ENCODE measurements at places on chromosomes 16 and 17. TPM values are rescaled to one million over a fixed set of nuclear protein-coding genes. Genes with fewer than 3 reads are reported as not detected.

GRCh38 chr16:29310852-29311314, 95.6 kb downstream of the NPIPB11 start:
- no peaks in the 10 kb centered on the region for H3K27me3 ChIP-seq
- peak overlapping the region; percentile 44 for H3K27ac ChIP-seq
- no peak for DNase-seq
- H3K36me3 ChIP-seq, result peaks cover 7% of the 10 kb centered on the region

DNA sequence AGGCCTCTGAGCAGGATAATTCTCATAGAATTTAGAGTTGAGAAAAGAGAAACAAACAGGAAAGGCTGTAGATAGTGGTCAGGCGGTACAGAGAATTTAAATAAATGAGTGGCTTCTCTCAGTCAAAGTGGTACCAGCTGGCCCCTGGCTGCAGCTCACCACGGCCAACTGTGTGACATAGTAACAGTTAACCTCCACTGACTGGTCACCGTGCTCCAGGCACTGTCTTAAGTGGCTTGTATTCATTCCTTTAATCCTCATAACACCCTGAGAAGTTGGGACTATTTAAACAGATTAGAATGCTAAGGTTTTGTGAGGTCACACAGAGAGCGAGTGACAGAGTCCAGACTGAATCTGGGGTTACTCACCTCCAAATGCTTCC, 108.9 kb downstream of the GNAO1 start:
- no peak overlapping the region for H3K4me3 ChIP-seq
- H3K36me3 ChIP-seq, result no peaks in the 10 kb centered on the region
- peaks cover 34% of the 10 kb centered on the region for H3K4me1 ChIP-seq
- H3K27ac ChIP-seq, result no peak overlapping the region

GRCh38 chr16:65523283-65523944, 401.6 kb upstream of the CDH11 start:
- H3K4me3 ChIP-seq, result no peak overlapping the region
- H3K27me3 ChIP-seq, result no peaks in the 10 kb centered on the region
- H3K36me3 ChIP-seq, result no peaks in the 10 kb centered on the region

GRCh38 chr16:13696017-13696416, 223.9 kb upstream of the ERCC4 start:
- no peak overlapping the region for H3K4me3 ChIP-seq
- no peaks in the 10 kb centered on the region for H3K27me3 ChIP-seq
- no peak overlapping the region for H3K27ac ChIP-seq
- no peaks in the 10 kb centered on the region for H3K4me1 ChIP-seq

GRCh38 chr17:81924557-81925532, 2.7 kb downstream of the MAFG start:
- H3K27ac ChIP-seq, result peak overlapping the region; percentile 91
- H3K27me3 ChIP-seq, result peaks cover 6% of the 10 kb centered on the region
- peak overlapping the region; percentile 93 for H3K4me3 ChIP-seq
- H3K36me3 ChIP-seq, result peaks cover 27% of the 10 kb centered on the region
- DNase-seq, result no peak

- H3K4me1 ChIP-seq, result peaks cover 4% of the 10 kb centered on the region
- no peaks in the 10 kb centered on the region for H3K36me3 ChIP-seq
- no peak for DNase-seq
- H3K27me3 ChIP-seq, result no peaks in the 10 kb centered on the region
- H3K27ac ChIP-seq, result no peak overlapping the region
- no peak overlapping the region for H3K4me3 ChIP-seq
Measured at GRCh38 chr17:63941751-63942150, 9.6 kb upstream of the CD79B start.

- H3K27ac ChIP-seq, result no peak overlapping the region
- H3K4me3 ChIP-seq, result no peak overlapping the region
- no peaks in the 10 kb centered on the region for H3K36me3 ChIP-seq
- H3K4me1 ChIP-seq, result no peaks in the 10 kb centered on the region
Measured at GRCh38 chr17:70968302-70968701, 799.0 kb downstream of the KCNJ2 start.

- H3K27ac ChIP-seq, result no peak overlapping the region
- no peak overlapping the region for H3K4me3 ChIP-seq
- no peaks in the 10 kb centered on the region for H3K27me3 ChIP-seq
- H3K36me3 ChIP-seq, result peaks cover 2% of the 10 kb centered on the region
- DNase-seq, result no peak
- no peaks in the 10 kb centered on the region for H3K4me1 ChIP-seq
Measured at GRCh38 chr16:50234771-50235556, 31.4 kb upstream of the ADCY7 start.

DNA sequence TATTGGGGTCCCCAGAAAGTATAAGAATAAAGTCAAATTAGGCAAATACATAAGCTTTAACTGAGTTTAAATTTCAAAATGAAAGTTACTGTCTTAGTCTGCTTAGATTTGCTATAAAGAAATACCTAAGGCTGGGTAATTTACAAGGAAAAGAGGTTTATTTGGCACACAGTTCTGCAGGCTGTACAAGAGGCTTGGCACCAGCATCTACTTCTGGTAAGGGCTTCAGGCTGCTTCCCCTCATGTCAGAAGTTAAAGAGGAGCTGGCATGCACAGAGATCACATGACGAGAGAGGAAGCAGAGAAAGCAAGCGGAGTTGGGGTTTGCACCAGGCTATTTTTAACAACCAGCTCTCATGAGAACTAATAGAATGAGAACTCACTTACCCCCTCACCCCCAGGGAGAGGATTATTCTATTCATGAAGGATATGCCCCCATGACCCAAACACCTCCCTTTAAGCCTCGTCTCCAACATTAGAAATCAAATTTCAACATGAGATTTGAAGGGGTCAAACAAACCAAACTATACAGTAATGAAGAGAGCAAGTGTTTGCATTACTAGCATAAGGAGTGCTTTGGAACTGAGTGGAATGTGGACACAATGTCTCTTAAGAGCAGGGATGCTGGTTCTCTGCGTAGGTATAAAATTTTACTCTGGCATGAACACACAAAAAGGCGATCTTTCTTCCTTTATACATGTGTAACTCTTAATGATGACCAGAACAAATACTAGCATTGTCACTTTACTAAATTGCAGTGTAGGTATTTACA, 292.8 kb upstream of the PMFBP1 start:
- H3K36me3 ChIP-seq, result no peaks in the 10 kb centered on the region
- H3K4me1 ChIP-seq, result no peaks in the 10 kb centered on the region
- no peak overlapping the region for H3K27ac ChIP-seq
- no peak for DNase-seq
- H3K27me3 ChIP-seq, result no peaks in the 10 kb centered on the region
- H3K4me3 ChIP-seq, result no peak overlapping the region

IL17C gene
- total RNA-seq, result not detected

CCL17 gene
- not detected for total RNA-seq

PER1 gene
- 109 TPM for total RNA-seq

Measured in left ventricle myocardium inferior (tissue), 1 donor.